ENCODE measurements at places on chromosomes 2 and 18.

GRCh38 chr2:9832586-9832985 lies 10.7 kb upstream of the TAF1B start:
- DNase-seq = no peak

GRCh38 chr2:241274127-241274526 lies 41.3 kb downstream of the HDLBP start:
- DNase-seq = no peak

GRCh38 chr2:179454443-179455171 lies 190.0 kb upstream of the SESTD1 start:
- no peak for DNase-seq

GRCh38 chr2:8992643-8993042 lies 10.8 kb downstream of the MBOAT2 start:
- no peak for DNase-seq

DNA sequence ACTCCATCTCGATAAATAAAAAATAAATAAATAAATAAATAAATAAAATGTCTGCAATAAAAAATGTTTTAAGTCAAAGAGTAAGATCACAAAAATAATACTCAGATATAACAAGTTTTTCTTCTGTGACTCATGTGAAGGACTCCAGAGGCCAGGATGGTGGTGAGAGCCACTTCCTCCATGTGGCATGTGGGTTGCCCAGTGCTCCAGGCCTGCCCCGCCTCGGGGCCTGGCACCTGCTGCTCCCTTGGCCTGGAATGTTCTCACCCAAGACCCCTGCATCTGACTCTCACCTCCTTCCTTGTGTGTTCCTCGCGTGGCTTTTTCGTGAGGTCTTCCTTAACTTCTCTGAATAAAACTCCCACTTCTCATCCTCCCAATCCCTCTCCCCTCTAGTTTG lies 77.4 kb upstream of the LDLRAD4 start:
- DNase-seq = no peak

- no peak for DNase-seq
These were observed 77.0 kb downstream of the PRKCE start for GRCh38 chr2:45728458-45728942.

- DNase-seq = no peak
These were observed 60.1 kb upstream of the RBBP8 start for GRCh38 chr18:22872900-22873537.

DNA sequence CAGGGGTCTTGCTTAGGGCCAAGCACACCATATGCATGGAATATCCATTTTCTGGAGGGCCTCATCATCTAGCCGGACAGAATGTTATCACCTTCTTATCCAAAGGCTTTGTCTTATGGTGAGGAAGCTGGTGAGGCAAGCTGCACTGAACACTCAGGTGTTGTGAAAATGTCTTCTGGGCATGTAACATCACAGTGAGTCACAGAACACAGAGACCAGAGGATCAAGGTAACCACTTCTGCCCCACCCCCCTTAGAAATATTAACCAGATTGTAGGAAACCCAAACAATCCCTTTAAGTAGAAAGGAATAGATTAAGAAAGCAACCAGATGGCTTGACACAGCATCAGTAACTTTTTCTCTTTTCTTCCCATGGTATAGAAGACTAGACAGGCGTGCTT lies 51.1 kb downstream of the MYO5B start:
- no peak for DNase-seq

- DNase-seq = no peak
These were observed 10.3 kb downstream of the SAP130 start for GRCh38 chr2:128017561-128017960.

DNA sequence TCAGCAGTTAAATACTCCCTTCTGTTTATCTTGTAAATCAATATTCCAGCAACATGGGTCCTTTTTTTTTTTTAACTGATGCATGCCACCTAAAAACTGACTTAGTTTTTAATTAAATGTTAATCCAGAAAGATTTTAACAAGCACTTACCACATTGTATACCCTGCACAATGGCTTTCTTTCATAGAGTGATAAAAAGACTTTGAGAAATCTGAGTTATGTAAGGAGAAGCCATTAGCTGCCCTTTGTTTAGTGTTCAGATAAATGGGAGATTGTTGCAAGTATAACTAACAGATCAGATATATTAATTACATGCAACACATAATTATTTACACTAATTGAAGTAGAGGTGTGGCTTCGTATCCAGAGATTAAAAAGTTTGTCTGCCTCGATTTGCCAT lies 22.7 kb upstream of the NFATC1 start:
- DNase-seq = no peak
